Left ventricle myocardium inferior (tissue), 1 donor: ENCODE measurements at places on chromosomes 12 and 14. TPM values are rescaled to one million over a fixed set of nuclear protein-coding genes. Genes with fewer than 3 reads are reported as not detected.

GRCh38 chr14:91255026-91255695 is 10.7 kb upstream of the GPR68 start:
- DNase-seq, result no peak

Gene TBX3
- total RNA-seq, result 27.2 TPM

Gene COCH
- total RNA-seq, result 0.60 TPM

- DNase-seq, result no peak
These were observed 75.6 kb upstream of the WSCD2 start for GRCh38 chr12:108053512-108053911.

DNA sequence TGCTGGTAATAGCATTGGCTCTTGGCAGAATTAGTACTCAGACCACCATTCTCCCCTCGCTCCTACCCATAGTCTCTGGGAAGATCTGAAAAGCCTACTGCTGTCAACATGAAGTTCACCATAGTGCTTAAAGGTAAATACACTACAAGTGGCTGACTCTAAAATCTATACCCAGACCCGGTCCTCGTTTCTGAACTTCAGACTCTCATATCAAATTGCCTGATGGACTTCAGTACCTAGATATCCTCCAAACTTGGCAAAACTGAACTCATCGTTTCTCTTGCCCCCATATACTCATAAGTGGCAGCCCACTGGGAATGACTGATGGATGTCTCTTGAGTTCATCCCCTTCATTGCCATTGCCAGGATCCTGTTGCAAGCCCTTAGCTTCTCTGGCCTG is 67.3 kb downstream of the VCPKMT start:
- no peak for DNase-seq

DNA sequence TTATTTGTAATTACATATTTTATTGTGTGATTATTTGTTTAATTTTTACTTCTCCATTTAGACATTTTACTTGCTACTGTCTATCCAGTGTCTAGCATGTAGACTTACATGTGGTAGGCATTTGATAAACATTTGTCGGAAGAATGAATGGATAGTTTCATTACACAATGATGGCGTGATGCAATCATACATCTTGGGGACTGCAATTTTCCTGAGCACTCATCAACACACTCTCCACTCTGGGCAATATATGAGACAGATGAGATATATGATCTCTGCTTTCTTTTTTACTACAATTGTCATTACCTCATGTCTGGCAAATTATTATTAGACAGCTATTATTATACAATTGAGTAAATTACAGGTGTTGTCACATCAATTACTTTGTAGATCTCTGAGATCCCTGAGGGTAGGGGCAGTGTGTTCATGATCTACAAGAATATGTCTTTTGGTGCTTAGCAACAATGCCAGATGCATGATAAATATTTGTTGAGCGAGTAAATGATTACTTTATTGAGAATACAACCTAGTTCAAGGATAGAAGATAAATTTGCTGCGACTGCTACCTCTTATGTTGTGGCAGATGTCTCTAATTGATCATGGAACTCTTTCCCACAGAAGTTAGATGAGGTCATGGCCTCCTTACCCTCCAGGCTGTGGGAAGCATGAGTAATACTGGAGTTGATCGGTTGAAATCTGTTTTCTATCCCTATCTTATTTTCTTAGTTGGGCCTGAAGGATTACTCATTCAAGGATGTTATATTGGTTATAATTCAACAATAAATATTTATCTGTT is 416.0 kb downstream of the LRIG3 start:
- no peak for DNase-seq

DNA sequence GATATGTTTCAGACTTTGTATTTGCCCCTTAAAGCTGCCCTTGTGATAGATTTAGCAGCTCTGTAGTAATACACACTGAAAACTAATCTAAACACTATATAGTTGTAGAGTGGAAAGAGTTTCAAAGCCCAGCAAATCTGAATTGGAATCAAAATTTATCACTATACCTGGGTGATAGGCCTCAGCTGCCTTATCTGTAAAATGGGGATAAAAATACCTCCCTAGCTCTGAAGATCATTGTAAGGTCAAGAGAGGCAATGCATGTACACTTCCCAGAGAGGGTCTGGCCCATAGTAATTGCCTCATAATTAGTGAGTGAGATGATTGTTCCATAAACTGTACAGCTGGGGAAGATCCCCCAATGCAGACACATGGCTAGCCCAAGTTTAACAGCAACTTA is 103.6 kb downstream of the IGF1 start:
- no peak for DNase-seq

DNA sequence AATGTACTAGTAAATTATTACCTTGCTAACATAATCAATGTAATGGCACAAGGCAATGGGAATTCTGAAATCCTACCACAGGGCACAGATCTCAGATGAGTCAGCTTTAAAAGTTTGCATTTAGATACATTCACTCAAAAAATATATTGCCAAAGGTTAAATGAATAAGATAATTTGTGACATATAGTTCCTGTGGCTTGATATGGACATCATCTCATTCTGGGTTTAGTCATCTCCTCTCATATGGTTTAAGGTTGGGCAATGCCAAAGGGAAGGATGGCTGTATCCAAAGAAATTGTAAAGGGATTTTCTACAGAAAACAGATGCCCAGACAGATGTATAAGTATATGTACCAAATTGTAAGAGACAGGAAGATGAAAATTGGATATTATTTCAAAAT is 1065.0 kb downstream of the LRFN5 start:
- DNase-seq, result no peak

Gene CFAP54
- 0.16 TPM for total RNA-seq

Gene TEDC1
- 4.0 TPM for total RNA-seq

- no peak for DNase-seq
These were observed 75.7 kb downstream of the SCN8A start for GRCh38 chr12:51666696-51667095.

DNA sequence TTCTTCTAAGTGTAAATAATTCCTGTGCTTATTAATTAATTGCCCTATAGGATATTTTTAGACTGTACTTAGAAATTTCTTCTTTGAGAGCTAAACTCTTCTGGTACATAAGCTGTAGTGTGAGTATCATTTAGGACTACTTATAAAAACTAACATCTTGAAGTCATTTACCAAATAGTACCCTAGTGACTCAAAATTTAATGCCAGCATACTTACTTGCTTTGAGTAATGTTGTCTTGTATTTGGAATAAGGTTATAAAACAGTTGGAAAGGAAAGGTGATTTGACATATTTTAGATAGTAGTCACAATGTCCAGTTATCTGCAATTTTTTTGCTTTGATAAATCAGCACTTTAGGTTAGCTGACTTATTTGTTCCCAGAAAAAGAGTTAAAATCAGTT is 39.1 kb downstream of the SPATA7 start:
- DNase-seq, result no peak

- DNase-seq, result no peak
These were observed 499.2 kb upstream of the ATP2B1 start for GRCh38 chr12:90207799-90208198.

- no peak for DNase-seq
These were observed 615.9 kb downstream of the VRK1 start for GRCh38 chr14:97413022-97413539.

- no peak for DNase-seq
These were observed 51.1 kb downstream of the CCDC60 start for GRCh38 chr12:119385659-119386058.

GRCh38 chr12:91951571-91951970 is 194.1 kb downstream of the BTG1 start:
- no peak for DNase-seq

Gene DICER1
- total RNA-seq, result 22.1 TPM

Gene DPF3
- total RNA-seq, result 37.7 TPM

GRCh38 chr12:69821456-69822159 is 3.4 kb upstream of the MYRFL start:
- DNase-seq, result no peak

- DNase-seq, result no peak
These were observed 16.0 kb upstream of the SELPLG start for GRCh38 chr12:108649669-108650068.

Gene TAS2R30
- 0.44 TPM for total RNA-seq

- DNase-seq, result no peak
These were observed 5.5 kb upstream of the VASH1 start for GRCh38 chr14:76755610-76756370.

- no peak for DNase-seq
These were observed 13.7 kb downstream of the PTPRO start for GRCh38 chr12:15335959-15336358.

- no peak for DNase-seq
These were observed 36.0 kb downstream of the SLC8A3 start for GRCh38 chr14:70152704-70153103.

Gene NYNRIN
- 8.0 TPM for total RNA-seq

- no peak for DNase-seq
These were observed 245.3 kb downstream of the ZFP36L1 start for GRCh38 chr14:68547305-68548193.

DNA sequence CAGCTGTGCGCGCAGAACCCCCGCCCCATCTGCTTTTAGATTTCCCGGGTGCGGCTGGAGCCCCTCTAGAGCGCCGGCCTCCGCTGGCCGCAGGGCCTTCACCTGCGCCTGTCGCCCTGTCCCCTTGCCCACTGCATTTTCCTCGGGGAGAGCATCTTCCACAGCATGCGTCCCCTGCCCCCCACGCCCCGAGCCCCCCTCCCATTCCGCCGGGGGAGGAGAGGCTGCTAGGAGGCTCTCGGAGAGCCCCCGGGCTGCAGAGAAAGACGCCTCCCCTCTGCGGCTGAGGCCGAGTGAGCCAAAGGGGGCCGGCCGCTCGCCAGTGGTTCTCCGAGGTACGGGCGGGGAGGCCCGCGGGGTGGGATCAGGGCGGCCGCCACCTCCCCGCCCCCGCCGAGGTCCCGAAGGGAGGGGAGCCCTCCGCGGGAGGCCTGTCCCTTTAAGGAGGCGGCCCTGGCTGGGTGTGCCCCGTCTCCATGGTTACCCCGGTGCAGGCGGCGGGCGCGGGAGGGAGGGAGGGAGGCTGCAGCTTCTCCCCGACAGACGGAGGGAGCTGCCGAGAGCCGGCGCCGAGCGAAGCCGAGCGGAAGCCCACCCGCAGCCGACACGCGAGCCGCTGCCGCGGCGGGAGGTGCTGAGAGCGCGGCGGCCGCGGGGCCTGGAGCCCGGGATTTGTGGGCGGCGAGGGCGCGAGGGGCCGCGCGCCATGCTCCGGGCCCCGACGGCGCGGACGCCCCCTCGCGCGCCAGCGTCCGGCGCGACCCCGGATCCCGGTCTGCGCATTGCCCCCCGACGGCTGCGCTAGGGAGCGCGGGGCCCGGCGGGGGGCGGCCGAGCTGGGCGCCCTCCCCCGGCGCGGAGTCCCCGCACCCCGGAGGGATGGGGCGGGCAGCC is at the start of gene KCNH3:
TSS of gene KCNH3 (plus strand) at position 521 of the 894 bp plus-strand sequence. CDS start 387 bp downstream, outside the sequence.
- DNase-seq, result peak; percentile 83

GRCh38 chr14:105473033-105473676 is 1.5 kb upstream of the CRIP2 start:
- DNase-seq, result peak; percentile 44

Gene STAC3
- total RNA-seq, result 0.69 TPM

Gene RIMBP2
- total RNA-seq, result not detected

- peak; percentile 79 for DNase-seq
These were observed 7.2 kb upstream of the GPR84 start for GRCh38 chr12:54371328-54372112.

DNA sequence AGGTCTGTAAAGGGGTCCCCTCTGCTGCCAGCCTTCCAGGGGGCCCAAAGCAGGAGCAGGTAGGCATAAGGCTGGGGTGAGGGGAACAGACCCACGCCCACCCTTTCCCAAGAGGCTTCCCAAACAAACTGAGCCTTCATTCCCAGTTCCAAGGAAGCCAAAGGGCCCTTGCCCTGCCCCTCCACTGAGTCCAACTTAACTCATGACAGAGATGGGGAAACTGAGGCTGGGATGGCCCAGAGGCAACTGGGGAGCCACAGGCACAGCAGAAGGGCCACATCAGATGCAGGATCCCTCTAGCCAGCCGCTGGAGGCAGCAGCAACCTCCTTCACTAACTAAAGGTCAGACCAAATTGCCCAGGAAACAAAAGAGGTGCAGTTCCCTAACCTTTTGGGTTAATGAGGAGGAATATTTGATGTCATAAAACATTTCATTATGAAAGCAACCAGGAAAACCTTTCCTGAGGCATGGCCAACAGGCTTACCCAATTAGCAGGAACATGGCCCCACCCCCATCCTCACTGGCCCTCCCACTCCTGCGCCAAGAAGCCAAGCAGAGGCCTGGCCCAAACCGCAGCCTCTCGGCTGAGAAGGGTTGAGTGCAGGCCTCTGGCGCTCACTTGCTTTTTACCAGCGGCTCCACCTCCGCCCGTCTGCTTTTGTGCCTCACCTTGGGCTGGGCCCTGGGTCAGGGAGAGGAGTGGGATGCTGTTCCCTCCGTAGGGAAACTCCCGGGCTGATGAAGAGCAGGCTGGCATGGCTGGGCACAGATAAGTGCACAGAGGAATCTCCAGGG is 293.5 kb upstream of the RTL1 start:
- DNase-seq, result no peak

- no peak for DNase-seq
These were observed 134.0 kb downstream of the GCH1 start for GRCh38 chr14:54768501-54769129.

Gene PTPRB
- total RNA-seq, result 38.7 TPM

Gene NKX2-8
- not detected for total RNA-seq

DNA sequence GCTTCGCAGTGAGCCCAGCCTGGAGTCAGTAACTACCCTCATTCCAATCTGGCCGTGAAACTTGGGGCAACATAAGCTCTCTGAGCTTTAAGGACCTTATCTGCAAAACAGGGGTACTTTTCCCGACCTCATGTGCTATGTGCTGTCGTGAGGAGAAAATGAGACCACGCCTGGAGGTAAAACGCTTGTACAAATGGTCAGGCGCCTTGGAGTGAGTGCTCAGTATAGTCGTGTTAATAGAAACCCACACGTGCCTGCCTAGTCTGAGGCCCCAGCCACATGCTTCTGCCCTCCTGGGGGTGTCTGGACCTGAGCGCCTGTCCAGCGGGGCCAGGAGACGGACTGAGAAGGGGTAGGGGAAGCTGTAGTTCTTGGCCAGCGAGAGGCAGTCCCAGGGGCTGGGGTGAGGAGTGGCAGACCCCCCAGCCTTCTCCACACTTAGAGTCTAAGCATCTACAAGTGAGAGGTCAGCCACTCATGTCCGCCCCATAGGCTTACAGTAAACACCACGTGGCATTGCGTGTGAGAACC is 4.9 kb downstream of the AQP5 start:
- DNase-seq, result no peak

DNA sequence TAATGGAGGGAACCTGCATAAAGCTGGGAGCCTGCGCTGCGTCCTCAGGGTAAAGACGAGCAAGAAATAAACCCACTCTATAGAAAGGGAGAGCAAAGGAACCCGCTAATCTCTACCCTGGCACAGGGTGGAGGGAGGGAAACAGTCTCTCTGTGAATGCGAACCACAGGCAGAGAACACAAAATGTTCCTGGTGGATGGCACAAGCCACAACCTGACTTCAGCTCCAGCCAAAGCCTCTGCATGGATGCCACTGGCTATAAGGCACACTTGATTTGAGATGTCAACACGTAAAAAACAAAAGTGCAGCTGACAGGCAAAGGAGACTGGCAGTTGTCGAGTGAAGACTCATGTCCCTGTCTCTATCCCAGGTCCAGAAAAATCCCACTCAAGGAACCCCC is 32.4 kb downstream of the CHGA start:
- peak; percentile 36 for DNase-seq

GRCh38 chr12:52438305-52439301 is 4.4 kb upstream of the KRT75 start:
- no peak for DNase-seq

- DNase-seq, result no peak
These were observed 17.1 kb downstream of the DICER1 start for GRCh38 chr14:95140060-95140858.

- no peak for DNase-seq
These were observed 13.1 kb upstream of the CHD4 start for GRCh38 chr12:6620137-6620884.

Gene KRT79
- total RNA-seq, result not detected
